ENCODE measurements at places on chromosomes 2 and 18.

DNA sequence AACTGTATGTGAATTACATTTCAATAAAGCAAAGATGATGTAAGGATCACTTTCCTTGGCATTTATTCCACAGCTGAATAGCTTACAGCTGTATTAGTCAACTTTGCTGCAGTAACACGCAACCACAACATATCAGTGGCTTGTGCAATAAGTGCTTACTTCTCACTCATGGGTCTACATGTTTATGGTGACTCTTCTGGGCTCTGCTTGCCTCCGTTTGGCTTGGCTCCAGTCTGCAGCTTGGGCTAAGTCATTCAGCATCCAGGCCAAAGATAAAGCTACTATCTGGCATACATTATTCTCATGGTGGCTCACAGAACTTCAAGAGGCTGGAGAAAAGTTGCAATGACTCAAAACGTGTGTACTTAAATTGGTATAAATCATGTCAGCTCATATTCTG, 355.0 kb downstream of the RNF144A start:
- DNase-seq: no peak

DNA sequence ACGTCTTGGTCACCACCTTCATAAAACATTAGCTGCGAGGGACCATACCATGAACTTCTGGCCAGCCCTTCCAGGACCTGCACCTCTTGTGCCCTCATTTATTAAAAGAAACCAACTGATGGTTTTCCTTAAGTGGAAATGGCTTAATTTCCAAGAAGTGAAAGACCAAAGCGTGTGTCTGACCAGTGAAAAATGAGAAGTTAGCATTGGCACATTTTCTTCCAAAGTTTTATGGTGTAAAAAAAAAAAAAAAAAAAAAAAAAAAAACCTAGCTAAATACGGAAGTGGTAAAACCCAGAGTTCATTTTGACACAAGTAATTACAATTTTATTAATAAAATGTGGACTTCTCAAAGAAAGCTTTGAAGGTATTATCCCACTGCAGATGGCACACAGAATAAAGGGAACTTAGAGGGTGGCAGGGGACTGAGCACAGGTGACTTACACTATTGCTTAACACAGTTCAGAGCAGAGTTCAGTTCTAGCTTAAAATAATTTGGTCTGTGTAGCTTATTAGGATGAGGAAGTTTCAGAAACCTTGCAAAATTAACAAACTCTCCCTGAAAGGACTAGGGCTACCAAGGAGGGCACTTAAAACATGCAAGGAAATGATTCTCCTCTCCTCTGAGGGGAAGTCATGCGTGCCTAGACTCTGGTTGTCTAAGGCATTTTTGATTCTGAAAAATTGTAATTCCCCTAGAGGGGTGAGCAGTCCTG, 42.2 kb upstream of the EPG5 start:
- no peak for DNase-seq

DNA sequence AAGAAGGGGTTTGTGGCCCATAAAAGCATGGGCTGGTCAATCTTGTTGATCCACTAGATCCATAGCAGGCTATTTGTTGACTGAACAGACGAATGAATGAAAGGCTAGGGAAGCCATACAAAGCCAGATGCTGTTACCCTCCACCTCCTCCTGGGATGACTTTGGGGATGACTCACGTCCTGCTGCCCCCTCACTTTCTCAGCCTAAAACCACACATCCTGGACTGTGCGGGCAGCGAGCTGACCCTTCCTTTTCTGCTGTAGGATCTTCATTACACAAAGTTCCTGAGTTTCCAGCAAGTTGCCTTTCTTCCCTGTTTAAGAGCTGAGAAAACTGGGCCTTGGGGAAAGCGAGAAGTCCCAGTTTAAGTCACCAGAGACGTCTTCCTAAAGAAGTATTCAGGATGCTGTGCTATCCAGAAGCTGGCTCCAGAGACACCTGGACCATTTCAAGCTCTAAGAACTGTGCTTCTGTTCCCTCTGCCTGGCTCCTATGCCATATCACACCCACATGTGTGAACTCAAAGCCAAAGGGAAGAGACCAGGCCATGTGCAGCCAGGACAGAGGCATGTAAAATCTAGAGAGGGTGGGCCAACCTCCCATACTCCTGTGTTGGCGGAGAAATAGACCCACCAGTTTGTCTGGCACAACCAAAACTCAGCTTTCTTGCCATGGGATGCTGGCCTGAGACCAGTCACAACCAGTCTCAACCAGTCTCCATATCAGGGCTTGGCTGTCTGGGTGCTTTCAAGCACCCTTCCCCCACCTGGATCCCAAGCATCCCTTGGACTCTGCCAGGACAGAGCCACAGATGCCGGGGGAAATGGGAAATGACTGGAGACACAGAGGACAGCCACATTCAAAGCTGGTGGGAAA, 4.7 kb upstream of the SLC20A1 start:
- no peak for DNase-seq

DNA sequence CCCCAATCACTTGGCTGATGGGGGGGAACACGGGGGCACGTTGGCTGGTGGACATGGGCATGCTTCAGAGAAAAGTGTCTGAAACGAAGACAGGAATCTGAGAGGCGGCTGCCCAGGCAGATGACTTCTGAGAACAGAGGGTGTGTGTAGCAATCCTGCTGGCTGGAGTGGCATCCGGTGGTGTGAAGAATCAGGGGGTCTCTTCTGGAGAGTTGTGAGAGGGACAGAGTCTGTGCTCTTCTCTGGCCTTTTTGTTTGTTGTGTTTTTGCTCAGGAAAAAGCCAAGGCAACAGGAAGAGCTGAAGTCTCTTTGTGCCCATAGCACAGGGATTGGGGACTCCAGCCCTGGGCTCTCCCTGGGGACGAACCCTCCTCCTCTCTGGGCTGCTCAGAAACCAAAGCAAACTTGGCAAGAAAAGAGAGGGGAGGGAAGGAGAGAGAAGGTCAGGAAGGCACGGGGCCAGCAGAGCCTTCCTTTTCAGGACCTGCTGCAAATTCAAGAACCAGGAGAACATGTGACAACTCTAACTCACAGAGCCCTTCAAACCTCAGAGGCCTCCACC, 97.0 kb upstream of the SMAD2 start:
- no peak for DNase-seq

GRCh38 chr18:9806905-9807304, 78.9 kb upstream of the TXNDC2 start:
- DNase-seq: no peak

- DNase-seq: no peak
These were observed 930.3 kb downstream of the SUCLG1 start for GRCh38 chr2:83528767-83529166.

DNA sequence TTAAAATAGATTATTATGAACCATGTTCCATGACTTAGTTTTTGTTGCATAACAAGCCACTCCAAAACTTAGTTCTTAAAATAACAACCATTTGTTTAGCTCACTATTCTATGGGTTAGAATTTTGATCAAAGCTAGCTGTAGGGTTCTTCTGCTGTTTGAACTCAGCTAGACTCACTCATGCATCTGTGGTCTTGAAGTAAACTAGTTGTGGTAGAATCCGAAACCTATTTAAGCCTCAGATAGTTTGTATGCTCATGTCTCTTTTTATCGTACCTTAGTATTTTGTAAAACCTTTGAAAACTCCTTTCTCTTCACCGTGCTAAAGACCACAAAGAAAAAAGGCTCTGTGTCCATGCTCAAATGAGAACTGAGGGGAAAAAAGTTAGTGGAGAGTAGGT, 166.6 kb downstream of the XIRP2 start:
- no peak for DNase-seq

- no peak for DNase-seq
These were observed 120.4 kb upstream of the ACKR3 start for GRCh38 chr2:236449167-236449761.

DNA sequence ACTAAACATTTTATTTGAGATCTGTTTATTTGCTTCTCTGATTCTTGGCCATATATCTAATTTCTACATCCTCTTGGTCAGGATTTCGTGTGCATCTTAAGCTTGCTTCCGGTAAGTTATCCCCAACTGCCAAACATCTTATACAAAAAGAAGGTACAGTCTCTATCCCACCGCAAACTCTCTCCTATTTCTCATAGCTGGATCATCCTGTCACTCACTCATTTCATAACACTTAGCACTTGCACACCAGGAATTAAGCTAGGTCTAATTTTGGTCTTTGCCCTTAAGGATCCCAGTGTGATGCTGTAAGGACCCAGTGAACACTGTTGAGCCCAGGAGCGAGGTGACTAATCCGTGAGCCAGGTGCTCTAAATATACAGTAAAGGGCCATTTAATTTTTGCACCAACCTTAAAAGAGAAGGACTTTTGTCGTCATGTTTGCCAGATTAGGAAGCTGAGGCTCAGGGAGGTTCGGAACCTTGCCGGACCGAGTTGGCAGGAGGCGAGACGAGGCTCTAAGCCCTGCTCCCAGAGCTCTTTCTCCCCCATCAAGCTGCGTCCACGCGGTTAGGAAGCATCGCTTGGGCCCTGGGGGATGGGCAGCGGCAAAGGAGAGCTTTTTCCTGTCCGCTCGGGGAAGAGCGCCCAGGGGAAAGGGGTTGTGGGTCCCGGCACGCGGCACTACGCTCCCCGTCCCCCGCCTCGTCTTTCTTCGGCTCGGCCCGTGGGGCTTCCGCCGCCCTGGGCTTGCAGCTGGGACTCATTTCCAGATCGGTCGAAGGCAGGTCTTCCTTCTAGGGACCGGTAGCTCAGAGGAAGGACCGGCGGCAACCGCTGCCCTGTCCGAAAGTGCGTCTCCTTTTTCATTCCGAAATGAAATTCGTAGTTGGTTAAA, 4.1 kb upstream of the ITPRIPL1 start:
- DNase-seq: no peak

GRCh38 chr2:120626566-120626965, 109.1 kb upstream of the GLI2 start:
- no peak for DNase-seq

DNA sequence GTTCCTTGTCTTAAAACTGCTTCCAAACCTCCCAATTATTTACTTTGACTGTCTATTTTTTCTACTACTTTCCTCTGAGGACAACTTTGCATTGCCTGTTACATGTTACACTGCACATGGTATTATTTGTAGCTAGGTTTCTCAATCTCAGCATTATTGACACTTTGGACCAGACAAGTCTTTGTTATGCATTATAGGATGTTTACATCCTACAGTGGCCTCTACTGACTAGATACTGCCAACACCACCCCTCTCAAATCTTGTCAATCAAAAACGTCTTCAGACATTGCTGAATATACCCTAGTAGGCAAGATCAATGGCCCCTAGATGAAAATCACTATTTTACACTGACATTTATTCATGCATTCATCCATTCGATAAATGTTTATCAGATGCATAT, 129.6 kb upstream of the DNAJC10 start:
- no peak for DNase-seq

DNA sequence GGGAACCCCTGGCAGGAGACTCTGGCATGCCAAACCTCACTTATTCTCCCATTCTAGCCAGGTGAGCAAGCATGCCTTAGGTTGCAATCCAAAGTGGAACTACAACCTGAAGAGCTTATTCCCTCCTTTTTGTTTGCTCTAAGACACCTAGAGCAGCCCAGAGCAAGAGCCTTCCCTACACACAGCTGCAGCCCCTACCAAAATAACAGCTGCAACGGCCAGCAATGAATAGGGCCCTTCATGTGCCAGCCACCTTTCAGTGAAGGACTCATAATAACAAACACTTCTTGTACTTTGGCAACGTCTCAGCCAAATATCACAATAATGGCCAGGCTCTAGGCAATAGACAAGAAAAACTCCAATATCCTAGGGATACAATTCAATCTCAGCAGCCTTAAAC, 178.7 kb downstream of the ALK start:
- no peak for DNase-seq

DNA sequence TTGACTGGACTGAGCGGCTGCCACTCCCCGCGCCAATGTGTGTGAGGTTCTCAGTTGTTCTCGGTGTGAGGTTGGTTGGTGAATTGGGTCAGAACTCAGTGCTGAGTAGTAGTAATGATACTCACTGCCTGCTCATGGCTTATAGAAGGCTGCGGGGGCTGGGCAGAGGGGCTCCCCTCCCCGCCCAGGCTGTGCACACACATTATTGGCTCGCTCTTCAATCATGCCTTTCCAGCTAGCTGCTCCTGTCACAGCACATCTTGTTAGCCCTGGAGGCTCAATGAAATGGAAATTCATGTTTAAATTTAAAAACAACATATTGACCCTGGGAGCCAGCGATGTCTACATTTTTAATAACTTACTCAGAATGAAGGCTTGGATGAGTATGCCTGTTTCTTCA, 152.8 kb downstream of the CELF4 start:
- no peak for DNase-seq

- no peak for DNase-seq
These were observed 16.6 kb downstream of the SESTD1 start for GRCh38 chr2:179248024-179248348.

- DNase-seq: no peak
These were observed 259.2 kb downstream of the CELF4 start for GRCh38 chr18:37306432-37306831.

- no peak for DNase-seq
These were observed 71.7 kb downstream of the HS1BP3 start for GRCh38 chr2:20578895-20579825.

DNA sequence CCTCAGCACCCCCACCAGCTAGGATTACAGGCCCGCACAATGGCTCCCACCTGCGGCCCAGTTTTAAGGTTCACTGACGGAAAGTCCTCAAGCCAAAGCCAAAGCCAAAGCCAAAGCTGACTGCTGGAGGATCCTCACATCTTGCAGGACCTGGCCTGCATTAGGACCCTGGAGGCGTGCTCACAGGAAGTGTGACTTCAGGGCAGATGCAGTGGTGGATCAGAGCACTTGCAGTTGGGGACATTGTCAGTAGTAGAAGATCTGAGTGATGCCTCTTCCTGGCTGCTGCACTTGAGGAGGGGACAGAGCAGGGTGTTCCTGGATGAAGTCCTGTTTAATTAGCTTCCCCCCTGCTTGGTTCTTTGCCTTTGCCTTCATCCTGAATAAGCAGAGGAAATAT, 69.0 kb upstream of the ALPP start:
- no peak for DNase-seq

DNA sequence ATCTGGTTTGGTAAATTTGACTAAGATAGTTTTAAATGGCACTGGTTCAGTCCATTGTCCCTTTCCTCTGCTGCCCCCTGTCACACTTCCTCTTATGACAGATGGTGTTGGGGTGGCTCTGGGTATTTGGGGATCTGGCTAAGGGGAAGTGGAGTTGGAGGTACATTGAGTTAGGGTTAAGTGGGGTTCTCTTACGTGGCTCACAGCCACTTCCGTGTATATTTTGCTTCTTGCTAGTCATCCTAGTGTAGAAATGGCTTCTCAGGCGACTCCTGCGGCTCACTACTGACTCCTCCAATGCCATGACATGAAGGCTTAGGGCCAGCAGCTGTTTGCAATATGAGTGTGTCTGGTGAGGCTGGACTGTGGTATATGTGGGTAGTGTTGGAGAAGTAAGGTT, 187.0 kb downstream of the HAUS1 start:
- no peak for DNase-seq

DNA sequence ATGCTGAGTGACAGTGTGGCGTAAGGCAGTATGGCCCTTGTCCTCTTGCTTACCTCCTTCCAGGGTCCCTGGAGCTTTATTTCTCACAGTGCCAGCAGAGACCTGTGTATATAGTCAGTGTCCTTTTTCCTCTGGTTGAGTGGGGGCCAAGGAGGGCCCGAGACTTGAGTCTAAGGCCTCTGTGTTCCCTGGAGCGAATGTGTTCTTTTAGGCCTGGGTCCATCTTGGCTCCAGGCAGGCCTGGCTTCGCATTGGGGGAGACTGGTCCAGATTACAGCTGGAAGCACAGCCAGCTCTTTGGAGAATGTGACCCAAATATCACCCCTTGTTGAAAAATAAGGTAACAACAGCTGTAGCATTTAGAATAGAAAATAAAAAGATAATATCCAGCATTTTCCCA, 5.0 kb downstream of the VAMP5 start:
- no peak for DNase-seq

- DNase-seq: no peak
These were observed 104.3 kb downstream of the CSRNP3 start for GRCh38 chr2:165573534-165574461.

GRCh38 chr2:56522605-56523089, 338.9 kb downstream of the CCDC85A start:
- DNase-seq: no peak

All from stimulated activated CD8-positive, alpha-beta memory T cell treated with anti-CD3 and anti-CD28 coated beads, Interleukin-7, amount 100 ng/mL, for 4 hours (primary cell).